ENCODE measurements at places on chromosomes 7 and 10.
A peak's percentile ranks its signal among the peaks of the same experiment; 100 is the strongest.

DNA sequence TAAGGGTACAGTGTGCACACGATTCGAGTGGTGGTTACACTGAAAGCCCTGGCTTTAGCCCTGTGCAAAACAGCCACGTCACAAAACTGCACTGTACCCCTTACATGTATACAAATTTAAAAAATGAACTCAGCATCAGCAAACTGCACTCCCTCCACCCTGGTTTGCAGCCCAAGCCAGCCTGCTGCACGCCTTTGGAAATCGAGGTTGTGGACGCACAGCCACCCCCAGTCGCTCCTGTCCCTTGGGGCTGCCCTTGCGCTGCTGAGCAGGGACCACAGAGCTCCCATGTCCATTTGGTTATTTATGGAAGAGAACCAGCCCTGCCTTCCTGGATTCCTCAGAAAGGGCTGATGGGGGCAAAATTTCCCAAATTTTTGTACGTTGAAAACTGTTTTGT lies 98.8 kb downstream of the INPP5A start:
- no peak for DNase-seq

DNA sequence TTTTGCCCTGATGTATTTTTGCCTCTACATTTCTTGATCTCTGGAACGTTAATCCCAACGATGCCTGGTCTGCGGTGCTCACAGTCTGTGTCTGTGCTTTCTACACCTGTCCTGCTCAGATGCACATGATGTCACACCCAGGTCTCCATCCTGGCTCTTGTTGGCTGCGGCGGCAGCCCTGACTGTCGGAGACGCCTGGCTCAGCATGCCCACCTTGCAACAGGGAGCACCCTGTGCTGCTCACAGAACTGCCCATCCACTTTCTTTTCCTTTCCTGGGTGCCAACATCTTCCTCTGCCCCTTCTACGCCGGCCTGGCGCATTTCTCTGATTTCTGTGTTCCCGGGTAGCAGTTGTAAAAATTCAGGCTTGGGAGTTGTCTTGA lies 106.2 kb downstream of the CUX1 start:
- no peak for DNase-seq

DNA sequence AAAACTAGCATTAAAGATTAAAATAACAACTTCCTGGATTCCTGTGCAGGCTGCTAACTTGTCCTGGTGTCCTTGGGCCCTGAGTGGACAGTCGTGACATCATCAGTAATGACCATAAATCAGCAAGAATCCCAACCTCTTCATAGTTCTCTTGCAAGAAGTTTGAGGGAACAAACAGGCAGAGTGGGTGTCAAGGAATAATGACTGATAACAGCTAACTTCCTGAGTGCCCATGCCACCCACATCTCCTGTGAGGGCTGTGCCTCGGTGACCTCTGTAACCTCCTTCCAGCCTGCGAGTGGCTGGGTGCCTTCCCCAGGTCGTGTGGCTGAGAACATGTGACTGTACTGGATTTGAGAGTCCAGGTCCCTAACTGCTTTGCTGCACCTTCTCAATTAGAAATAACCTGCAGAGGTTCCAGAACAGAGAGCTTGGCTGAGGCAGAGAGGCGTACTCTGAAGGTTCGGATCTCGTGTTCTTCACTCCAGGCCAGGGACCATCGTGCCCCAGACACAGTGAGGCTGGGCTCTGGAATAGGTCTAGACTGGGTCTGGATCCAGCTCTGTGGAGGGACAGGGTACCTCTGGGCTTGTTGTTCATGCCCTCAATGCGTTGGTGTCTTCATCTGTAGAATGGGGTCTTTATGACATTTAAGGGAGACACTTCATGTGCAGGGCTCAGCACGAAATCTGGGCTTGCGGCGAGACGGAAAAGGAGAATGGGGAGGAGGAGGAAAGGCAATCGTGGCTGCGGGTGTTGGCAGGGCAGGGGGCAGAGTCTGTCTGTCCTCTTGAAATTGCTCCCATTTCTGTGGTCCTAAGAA lies 313.1 kb upstream of the ZNF32 start:
- no peak for DNase-seq

- DNase-seq: peak; percentile 79
These were observed 4.3 kb downstream of the PFKP start for GRCh38 chr10:3071405-3072198.

GRCh38 chr10:91137822-91138221 lies 82.6 kb upstream of the PCGF5 start:
- no peak for DNase-seq

- DNase-seq: peak; percentile 35
These were observed 519 bp downstream of the ITGB8 start for GRCh38 chr7:20330928-20331909.

GRCh38 chr10:33145451-33146188 lies 187.6 kb upstream of the ITGB1 start:
- DNase-seq: no peak

GRCh38 chr7:85090143-85090542 lies 96.7 kb downstream of the SEMA3D start:
- no peak for DNase-seq

- DNase-seq: no peak
These were observed 89.6 kb upstream of the CTBP2 start for GRCh38 chr10:125249948-125250347.

DNA sequence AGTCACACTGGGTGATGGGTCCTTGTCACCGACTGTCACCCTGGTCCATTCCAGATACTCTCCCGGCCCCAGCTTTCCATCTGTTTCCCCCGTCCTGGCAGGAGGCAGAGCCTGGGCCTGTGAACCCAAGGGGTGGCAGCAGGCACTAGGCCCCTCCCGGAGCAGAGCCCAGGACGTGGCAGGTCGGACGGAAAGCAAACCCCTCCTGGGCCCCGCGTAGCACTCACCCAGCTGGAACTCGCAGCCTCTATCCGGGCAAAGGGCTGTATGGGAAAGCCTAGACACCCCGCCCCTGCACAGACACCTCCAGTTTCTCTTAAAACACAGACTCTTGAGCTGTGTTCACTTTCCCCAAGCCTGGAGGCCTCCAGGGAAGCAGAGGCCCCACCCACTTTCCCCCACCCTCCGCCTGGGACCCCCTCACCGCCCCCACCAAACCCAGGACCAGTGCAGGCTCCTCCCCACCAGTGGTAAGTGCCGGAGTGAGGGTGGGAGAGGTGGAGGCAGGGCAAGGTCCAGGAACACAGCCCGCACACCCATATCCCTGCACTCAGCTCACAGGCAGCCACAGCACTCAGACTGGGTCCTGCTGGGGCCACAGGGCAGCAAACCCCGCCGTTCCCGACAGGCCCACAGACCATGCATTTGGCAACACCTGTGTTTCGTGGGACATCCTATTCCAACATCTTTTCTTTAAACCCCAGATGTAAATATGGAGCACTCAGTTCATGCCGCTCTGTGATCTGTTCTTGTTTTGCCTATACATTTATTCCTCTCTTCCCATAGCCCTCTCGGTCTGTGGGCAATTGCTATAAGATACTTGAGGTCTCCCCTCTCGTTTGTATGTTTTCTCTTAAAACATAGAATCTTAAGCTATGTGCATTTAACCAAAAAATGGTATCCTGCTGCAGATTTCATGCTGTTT lies 98.2 kb upstream of the PDGFA start:
- DNase-seq: no peak

GRCh38 chr10:117664288-117664687 lies 121.7 kb downstream of the EMX2 start:
- DNase-seq: no peak

GRCh38 chr10:12063483-12063818 lies 5.3 kb upstream of the DHTKD1 start:
- no peak for DNase-seq

DNA sequence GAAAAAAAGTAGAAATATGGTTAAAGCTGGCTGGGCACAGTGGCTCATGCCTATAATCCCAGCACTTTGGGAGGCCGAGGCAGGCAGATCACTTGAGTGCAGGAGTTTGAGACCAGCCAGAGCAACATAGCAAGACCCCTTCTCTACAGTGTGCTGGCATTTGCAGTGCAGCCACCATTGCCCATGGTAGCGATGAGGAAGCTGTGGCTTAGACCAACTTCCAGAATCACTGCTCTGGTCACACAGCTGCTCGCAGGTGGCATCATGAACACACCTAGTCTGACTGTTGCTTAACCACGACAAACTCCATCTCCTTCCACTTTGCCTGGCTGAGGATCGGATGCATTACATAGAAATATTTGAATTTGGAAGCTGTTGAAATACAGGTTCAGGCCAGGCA lies 137.1 kb downstream of the CUX1 start:
- no peak for DNase-seq

DNA sequence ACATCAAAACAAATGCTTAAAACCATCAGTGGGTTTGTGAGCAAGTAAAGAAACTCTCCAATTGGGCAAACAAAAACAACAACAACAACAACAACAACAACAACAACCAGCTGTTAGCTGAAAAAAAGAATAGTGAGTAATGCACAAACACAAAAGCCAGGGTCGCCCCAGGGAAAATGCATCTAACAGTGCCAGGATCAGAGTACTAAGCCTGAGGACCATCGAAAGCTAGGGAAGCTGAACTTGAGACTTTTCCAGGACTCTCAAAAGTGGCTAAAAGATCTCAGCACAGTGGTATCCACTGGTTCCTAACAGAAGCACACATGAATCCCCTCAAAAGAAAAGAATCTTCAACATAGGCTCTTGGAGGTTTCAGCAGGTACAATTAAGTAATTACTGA lies 83.3 kb downstream of the CPXM2 start:
- no peak for DNase-seq

DNA sequence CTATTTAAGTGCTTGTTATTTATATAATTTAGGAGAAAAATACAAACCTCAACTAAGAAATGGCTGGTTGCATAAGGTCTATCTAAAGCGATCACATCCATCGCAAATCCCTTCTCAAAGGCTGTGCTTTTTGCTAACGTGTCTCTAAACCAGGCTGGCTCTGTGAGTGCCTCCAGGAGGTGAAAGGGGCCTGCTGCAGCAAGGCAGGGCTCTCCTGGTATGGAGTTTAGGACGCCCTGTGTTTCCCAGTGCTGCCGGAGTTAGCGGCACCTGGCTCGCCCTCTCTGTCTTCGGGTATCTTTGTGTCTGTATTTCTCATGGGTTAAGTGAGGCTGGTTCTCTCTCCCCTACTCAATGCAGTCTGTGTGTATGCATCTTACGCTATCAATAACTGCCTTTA lies 68.4 kb upstream of the ATP6V0A4 start:
- DNase-seq: no peak

- DNase-seq: no peak
These were observed 535.0 kb downstream of the TNS3 start for GRCh38 chr7:47046949-47047348.

DNA sequence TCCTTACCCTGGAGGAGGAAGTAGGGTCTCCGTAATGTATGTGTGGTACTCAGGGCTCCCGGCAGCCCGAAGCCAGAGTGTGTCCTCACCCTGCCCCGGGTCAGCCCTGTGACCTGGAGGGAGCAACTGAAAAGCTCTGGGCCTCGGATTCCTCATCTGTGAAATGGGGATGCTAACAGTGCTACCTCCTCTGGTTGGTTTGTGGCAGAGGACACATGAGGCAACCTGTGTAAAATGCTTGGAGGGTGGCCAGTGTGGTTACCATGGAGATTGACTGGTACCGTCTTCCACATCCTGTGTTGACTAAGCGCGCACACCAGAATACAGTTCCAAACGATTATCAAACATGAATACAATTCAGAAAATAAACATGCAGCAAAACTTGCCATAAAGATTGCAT lies 163.8 kb upstream of the KLF6 start:
- DNase-seq: no peak

- no peak for DNase-seq
These were observed 11.8 kb upstream of the CELF2 start for GRCh38 chr10:11005725-11006427.

GRCh38 chr7:29611941-29612544 lies 48.4 kb downstream of the PRR15 start:
- no peak for DNase-seq

DNA sequence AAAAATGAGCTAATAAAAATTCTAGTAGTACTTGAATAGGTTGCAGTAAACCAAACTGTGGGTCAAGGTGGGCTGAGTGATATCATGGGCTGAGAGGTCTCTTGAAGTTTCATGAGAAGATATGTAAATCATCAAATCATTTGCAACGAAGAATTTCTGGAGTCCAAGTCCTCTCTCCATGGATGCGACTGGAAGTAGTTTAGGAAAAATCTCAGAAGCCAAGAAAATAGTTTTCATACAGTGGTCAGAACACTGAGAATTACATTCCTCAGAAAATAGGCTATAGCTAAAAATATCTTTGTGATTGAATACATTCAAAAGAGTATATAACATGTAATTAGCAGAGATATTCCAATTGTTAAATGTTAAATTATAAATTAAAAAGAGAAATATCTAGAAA lies 3.6 kb upstream of the IFIT1 start:
- DNase-seq: no peak

GRCh38 chr7:45982907-45983719 lies 62.0 kb upstream of the IGFBP3 start:
- no peak for DNase-seq

DNA sequence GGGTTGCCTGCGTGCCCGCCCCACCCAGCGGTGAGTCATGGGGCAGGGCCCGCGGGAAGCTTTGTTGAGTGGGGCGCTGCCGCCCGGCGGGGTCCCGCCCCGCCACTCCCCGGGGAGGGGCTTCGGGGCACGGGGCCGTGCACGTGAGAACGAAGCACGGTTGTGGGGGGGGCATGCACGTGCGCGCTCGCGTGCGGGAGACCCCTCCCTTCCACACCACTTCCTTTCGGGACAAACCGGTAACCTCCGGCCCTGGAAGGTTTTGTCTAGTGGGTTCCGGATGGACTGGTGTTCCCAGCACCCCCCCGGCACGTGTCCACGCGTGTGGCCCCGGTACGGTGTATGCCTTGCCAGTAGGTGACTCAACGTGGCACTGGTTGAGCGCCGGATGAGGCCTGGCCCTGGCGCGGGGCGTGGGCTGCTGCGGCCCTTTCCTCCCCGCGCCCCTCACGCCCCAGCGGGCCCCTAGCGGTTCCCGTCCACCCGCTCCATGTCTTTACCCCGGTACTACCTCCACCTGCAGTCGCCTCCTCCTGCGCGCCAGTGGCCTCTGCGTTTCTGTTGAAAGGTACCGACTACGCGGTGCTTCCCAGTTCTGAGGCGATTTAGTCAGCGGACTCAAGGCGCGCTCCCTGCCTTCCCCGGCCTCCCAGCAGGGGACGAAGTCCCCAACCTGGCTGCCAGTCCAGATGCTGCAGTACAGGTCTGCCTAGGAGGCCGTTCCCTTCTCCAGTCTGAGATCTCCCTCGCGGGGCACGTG lies 3.1 kb downstream of the ADIRF start:
- DNase-seq: peak; percentile 76

GRCh38 chr10:85537561-85537960 lies 829.0 kb downstream of the GRID1 start:
- no peak for DNase-seq

DNA sequence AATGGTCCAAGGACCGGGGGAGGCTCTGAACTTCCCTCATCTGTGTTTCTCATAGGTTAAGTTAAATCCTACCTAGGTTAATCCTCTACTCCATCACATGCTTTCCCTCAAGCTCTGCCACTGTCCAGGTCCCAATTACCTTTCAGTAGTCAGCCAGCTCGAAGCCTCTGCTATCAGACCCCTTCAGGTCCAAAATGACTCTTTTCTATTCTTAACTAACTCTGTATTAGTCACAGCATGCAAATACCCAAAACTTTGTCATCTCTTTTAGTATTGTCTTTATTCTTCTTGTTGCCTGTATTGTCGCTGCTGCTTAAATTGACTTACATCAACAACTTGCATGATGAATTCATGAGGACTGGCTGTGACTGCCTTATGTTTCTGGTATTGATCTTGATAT lies 15.3 kb downstream of the PPP1R17 start:
- no peak for DNase-seq

GRCh38 chr10:47010036-47010435 lies 98.8 kb downstream of the PTPN20 start:
- no peak for DNase-seq

- DNase-seq: peak; percentile 87
These were observed 3.7 kb upstream of the IFIT1B start for GRCh38 chr10:89373916-89374711.
